Activated T-cell treated with anti-CD3 and anti-CD28 coated beads for 1 hour (primary cell): ENCODE measurements at places on chromosomes 12 and 14.

- no peak for DNase-seq
These were observed 111.0 kb upstream of the HIF1A start for GRCh38 chr14:61584331-61584741.

DNA sequence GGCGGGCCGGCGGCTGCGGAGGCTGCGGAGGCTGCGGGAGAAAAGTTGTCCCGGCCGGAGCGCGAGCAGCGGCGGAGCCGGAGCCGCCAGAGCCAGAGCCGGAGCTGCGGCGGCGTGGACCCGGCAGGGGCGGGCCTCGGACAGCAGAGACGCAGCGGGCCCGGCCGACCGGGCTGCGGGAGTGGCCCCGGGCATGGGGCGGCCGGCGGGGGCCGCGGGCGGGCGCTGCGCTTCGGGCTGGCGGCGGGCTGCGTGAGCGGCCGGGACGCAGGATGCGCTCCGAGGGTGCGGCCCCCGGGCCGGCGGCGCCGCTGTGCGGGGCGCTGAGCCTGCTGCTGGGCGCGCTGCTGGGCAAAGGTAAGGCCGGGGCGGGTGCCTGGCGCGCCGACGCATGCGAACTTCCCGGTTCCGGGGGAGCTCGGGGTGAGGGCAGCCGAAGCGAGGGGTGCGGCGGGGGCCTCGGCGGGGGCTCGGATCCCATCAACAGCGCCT is at the start of gene TMEM132C:
TSS of gene TMEM132C (plus strand) at position 40 of the 492 bp plus-strand sequence. CDS start at position 273, 233 bp downstream.
- no peak for DNase-seq

DNA sequence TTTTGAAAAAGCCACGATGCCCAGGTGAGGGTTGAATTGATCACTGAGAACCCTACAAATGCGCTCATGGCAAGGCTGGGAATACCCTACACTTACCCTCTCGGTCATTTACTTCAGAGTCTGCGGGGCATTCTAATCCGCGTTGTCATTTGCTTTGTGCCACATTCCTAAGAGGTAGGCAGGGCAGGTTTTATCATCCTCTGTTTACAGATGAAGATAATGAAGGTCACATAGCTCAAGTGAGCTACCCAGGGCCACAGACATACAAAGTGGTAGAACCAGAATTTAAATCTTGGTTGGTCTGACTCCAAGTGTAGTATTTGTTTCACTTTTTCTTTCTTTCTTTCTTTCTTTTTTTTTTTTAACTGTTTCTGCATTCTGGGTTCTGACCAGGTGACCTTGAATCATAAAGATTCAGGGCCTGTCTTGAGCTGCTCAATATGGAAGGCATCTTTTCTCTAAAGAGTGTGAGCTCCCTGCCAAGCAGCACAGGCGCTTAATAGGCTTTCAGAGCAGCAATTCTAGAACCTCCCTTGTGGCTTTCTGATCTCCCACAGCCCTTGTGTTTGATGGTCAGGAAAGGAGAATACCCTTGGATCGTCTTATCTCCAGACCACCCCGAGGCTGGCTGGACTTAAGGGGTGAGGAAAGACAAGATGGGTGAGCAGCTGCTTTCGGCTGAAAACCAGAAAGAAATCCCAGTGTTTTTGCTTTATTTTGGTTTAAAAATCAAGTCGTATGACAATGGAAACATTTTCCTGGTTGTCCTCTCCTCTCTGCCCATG is 662 bp upstream of the BATF start:
- no peak for DNase-seq

DNA sequence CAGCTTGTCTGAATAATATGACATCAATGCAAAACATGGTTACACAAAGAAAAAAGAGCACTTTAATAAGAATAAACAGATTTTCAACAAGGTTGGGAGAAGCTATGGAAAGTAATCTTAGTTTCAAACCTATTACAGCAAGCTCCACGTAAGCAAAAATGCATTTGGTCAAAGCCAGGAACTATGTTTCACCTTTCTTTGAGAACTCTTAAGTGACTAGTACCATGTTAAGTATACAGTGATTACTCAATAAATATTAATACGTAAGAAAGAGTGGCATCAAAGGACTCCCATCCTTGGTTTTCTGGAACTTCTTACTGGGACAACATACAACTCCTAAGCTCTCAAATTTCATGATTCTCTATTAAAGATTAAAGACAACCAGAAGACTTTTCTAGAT is 80.7 kb downstream of the ABCC9 start:
- no peak for DNase-seq
